Thoracic aorta endothelial cell (primary cell): ENCODE measurements at places on chromosomes 11 and 22. TPM values are rescaled to one million over a fixed set of nuclear protein-coding genes. Genes with fewer than 3 reads are reported as not detected.

Gene PHF21B
- total RNA-seq, result not detected in 2 replicates

Gene TSPAN18
- 11.7 and 17.8 TPM in 2 replicates for total RNA-seq

Gene HTR3B
- total RNA-seq, result not detected in 2 replicates

Gene WT1
- total RNA-seq, result not detected in 2 replicates

Gene AIFM3
- not detected in 2 replicates for total RNA-seq

Gene UBQLNL
- total RNA-seq, result 0.07 TPM in 1 of 2 replicates, not detected in the other

Gene SPI1
- total RNA-seq, result not detected in 2 replicates

Gene SLC22A9
- total RNA-seq, result not detected in 2 replicates

Gene ADSL
- 161 and 195 TPM in 2 replicates for total RNA-seq

Gene TPBGL
- 0.07 TPM in 1 of 2 replicates, not detected in the other for total RNA-seq

Gene CHRM1
- not detected in 2 replicates for total RNA-seq

Gene GUCY1A2
- total RNA-seq, result 0.79 and 5.1 TPM in 2 replicates

Gene SLC1A2
- not detected in 2 replicates for total RNA-seq

Gene MRPL23
- total RNA-seq, result 51.5 and 60.5 TPM in 2 replicates

Gene PRRG4
- 0.27 and 0.43 TPM in 2 replicates for total RNA-seq

Gene CRYBA4
- not detected in 2 replicates for total RNA-seq

Gene GDPD4
- total RNA-seq, result not detected in 2 replicates

Gene MIOX
- not detected in 2 replicates for total RNA-seq

Gene PRODH
- total RNA-seq, result 0.07 TPM in 1 of 2 replicates, not detected in the other

Gene CABP4
- 0.65 and 1.1 TPM in 2 replicates for total RNA-seq

Gene SEPTIN3
- total RNA-seq, result 0.07 and 0.13 TPM in 2 replicates

Gene ARSA
- 14.8 and 18.7 TPM in 2 replicates for total RNA-seq

Gene TESMIN
- total RNA-seq, result 2.1 and 2.4 TPM in 2 replicates

Gene DAGLA
- total RNA-seq, result 1.7 and 2.3 TPM in 2 replicates

Gene KDM4E
- not detected in 2 replicates for total RNA-seq

Gene RAPSN
- 0.07 and 0.13 TPM in 2 replicates for total RNA-seq

Gene ASRGL1
- total RNA-seq, result 37.5 and 43.1 TPM in 2 replicates

Gene TECTA
- total RNA-seq, result 0.40 and 0.50 TPM in 2 replicates

Gene GDPD5
- 36.4 and 49.7 TPM in 2 replicates for total RNA-seq

Gene FXYD6
- total RNA-seq, result 0.53 and 2.6 TPM in 2 replicates

Gene CHST1
- 48.1 and 58.4 TPM in 2 replicates for total RNA-seq

Gene TIMP3
- total RNA-seq, result 0.29 and 0.40 TPM in 2 replicates

Gene VPS37C
- 15.3 and 19.2 TPM in 2 replicates for total RNA-seq

Gene MYBPC3
- not detected in 2 replicates for total RNA-seq

Gene GLB1L3
- total RNA-seq, result not detected in 2 replicates

Gene OMP
- total RNA-seq, result 1.5 TPM in 1 of 2 replicates, not detected in the other

Gene RAB36
- 1.5 and 3.3 TPM in 2 replicates for total RNA-seq

Gene GLB1L2
- total RNA-seq, result 0.27 and 0.93 TPM in 2 replicates

Gene OR56A1
- total RNA-seq, result under 0.01 TPM in 1 of 2 replicates, not detected in the other

Gene RTCB
- 140 and 152 TPM in 2 replicates for total RNA-seq
